ENCODE measurements at places on chromosomes 4 and X. TPM values are rescaled to one million over a fixed set of nuclear protein-coding genes. Genes with fewer than 3 reads are reported as not detected.
A peak's percentile ranks its signal among the peaks of the same experiment; 100 is the strongest.

The SLC49A3 gene
- total RNA-seq, result 0.43 TPM

DNA sequence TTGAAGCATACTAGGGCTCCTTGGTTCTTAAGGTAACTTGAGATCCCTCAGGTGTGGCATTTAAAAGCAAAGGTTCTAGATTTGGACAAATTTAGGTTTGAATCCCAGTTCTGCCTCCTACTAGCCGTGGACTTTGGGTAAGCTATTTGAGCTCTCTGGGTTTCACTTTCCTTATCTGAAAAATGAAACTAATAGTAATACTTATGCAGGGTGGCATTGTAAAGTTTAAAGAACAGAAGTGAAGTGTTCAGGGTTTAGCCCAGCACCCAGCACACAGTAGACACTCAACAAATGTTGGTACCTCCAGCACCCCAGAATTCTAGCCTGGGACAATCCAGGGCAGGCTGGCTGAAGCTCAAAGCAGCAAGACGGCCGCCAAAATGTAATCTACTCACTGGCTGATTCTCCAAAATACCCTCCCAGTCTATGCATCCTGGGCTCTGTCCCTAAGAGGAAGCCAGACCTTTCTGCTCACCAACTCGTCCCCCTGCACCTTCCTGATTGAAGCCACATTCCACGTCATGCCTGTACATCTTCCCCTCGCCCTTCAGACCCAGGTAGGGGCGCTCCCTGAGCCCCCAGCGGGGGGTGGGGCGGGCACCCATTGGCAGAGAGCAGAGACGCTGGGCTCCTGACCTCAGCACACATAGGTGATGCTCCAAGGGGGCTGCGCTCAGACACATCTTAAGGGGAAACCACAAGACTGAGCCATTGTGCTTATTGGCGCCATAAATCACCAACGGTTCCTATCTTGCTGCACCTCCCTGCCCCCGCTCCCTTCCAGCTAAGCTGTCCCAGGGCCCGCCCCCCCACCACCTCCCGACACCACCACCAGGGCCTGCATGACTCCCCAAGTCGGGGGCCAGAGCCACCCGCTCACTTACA, 160.6 kb downstream of the BCOR start:
- peak; percentile 15 for DNase-seq

GRCh38 chrX:126994032-126994600, 174.6 kb downstream of the PRR32 start:
- no peak for DNase-seq

- DNase-seq, result no peak
Measured at GRCh38 chr4:141016117-141016798, 117.0 kb downstream of the RNF150 start.

DNA sequence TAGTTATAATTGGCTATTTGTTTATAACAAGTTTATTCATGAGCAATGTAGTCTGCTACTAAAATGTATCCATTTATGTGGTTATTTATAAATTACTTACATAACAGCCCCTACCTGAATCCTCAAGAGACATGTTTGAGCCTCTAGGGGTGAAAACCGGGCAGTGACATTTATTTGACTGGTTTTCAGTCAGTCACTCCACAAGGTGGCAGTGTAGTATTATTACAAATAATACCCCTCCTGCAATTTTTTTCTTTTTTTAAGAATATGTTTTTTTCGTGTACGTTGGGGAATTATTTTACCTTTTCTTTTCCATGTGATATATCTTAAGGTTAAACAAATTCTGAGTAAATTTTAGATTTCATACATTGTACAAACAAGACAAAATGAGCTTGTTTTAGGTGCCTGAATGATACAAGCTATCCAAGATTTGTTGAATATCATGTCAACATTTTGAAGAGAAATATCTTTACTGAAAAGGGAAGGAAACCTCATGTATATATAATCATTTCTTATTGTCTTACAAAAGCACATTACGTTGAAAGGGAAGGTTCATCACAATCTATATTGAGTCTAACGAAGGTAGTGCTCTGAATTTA, 598.7 kb upstream of the TECRL start:
- no peak for DNase-seq

- no peak for DNase-seq
Measured at GRCh38 chr4:82436780-82437179, 6.4 kb downstream of the ENOPH1 start.

- no peak for DNase-seq
Measured at GRCh38 chrX:40083120-40083978, 14.4 kb downstream of the BCOR start.

All from activated naive CD8-positive, alpha-beta T cell treated with anti-CD3 and anti-CD28 coated beads for 36 hours (primary cell).